ENCODE measurements at places on chromosomes 1 and 21. TPM values are rescaled to one million over a fixed set of nuclear protein-coding genes. Genes with fewer than 3 reads are reported as not detected.

The KLF17 gene
- polyA plus RNA-seq, result not detected

The AQP10 gene
- 0.30 TPM for polyA plus RNA-seq

The USF1 gene
- 26.9 TPM for polyA plus RNA-seq

The SH2D1B gene
- not detected for polyA plus RNA-seq

The FLVCR1 gene
- 14.8 TPM for polyA plus RNA-seq

The LMOD1 gene
- polyA plus RNA-seq, result not detected

The ADAMTS4 gene
- polyA plus RNA-seq, result 0.56 TPM

The DNAI4 gene
- polyA plus RNA-seq, result 0.08 TPM

The PCBP3 gene
- not detected for polyA plus RNA-seq

The PRR9 gene
- not detected for polyA plus RNA-seq

The B3GALT5 gene
- 0.03 TPM for polyA plus RNA-seq

The VANGL2 gene
- 0.09 TPM for polyA plus RNA-seq

The CCDC185 gene
- not detected for polyA plus RNA-seq

The COA6 gene
- polyA plus RNA-seq, result 29.1 TPM

The BMP8A gene
- polyA plus RNA-seq, result not detected

The PLA2G2D gene
- polyA plus RNA-seq, result not detected

The SLAMF8 gene
- not detected for polyA plus RNA-seq

The OR2T5 gene
- polyA plus RNA-seq, result not detected

The KCNJ9 gene
- not detected for polyA plus RNA-seq

The KRTAP23-1 gene
- polyA plus RNA-seq, result not detected

The CTSK gene
- 6.3 TPM for polyA plus RNA-seq

The SPRR2B gene
- polyA plus RNA-seq, result not detected

The KCNJ6 gene
- polyA plus RNA-seq, result not detected

The ANGPTL3 gene
- polyA plus RNA-seq, result 1.3 TPM

The MNDA gene
- not detected for polyA plus RNA-seq

The MAP3K21 gene
- polyA plus RNA-seq, result not detected

The HSF2BP gene
- polyA plus RNA-seq, result 0.67 TPM

The TAS1R1 gene
- polyA plus RNA-seq, result 1.6 TPM

The MYBPH gene
- polyA plus RNA-seq, result not detected

The NUAK2 gene
- 0.68 TPM for polyA plus RNA-seq

The CFHR1 gene
- not detected for polyA plus RNA-seq

The KCNJ15 gene
- polyA plus RNA-seq, result not detected

The CADM3 gene
- not detected for polyA plus RNA-seq

The MAP3K6 gene
- 3.2 TPM for polyA plus RNA-seq

The PDZK1 gene
- 14.9 TPM for polyA plus RNA-seq

The DCST2 gene
- polyA plus RNA-seq, result 0.74 TPM

The OR2L3 gene
- not detected for polyA plus RNA-seq

The OR2L8 gene
- polyA plus RNA-seq, result not detected

The SLC27A3 gene
- polyA plus RNA-seq, result 10.3 TPM

The CLEC20A gene
- not detected for polyA plus RNA-seq

The PALMD gene
- polyA plus RNA-seq, result 5.5 TPM

The TSHB gene
- polyA plus RNA-seq, result not detected
